ENCODE measurements at places on chromosomes 11 and 22. TPM values are rescaled to one million over a fixed set of nuclear protein-coding genes. Genes with fewer than 3 reads are reported as not detected.

Gene CRYBA4
- not detected for total RNA-seq

Gene MUC2
- 0.21 TPM for total RNA-seq

Gene OR6A2
- not detected for total RNA-seq

Gene GGT5
- 4.6 TPM for total RNA-seq

Gene ANKK1
- total RNA-seq = not detected

Gene FRMD8
- total RNA-seq = 58.5 TPM

Gene GAL3ST1
- 11.1 TPM for total RNA-seq

Gene SEC14L6
- not detected for total RNA-seq

Gene SMC1B
- total RNA-seq = not detected

Gene CNIH2
- 2.4 TPM for total RNA-seq

Gene CST6
- not detected for total RNA-seq

Gene DTX4
- 4.4 TPM for total RNA-seq

Gene SHANK2
- total RNA-seq = 8.8 TPM

Gene LMO2
- total RNA-seq = 0.36 TPM

Gene PYGM
- total RNA-seq = 0.13 TPM

Gene TRIM29
- total RNA-seq = 19.4 TPM

All from A549 treated with Mapracorat at 1 μM for 4 hours (cell line).